ENCODE measurements at places on chromosomes 4 and X. TPM values are rescaled to one million over a fixed set of nuclear protein-coding genes. Genes with fewer than 3 reads are reported as not detected.

DNA sequence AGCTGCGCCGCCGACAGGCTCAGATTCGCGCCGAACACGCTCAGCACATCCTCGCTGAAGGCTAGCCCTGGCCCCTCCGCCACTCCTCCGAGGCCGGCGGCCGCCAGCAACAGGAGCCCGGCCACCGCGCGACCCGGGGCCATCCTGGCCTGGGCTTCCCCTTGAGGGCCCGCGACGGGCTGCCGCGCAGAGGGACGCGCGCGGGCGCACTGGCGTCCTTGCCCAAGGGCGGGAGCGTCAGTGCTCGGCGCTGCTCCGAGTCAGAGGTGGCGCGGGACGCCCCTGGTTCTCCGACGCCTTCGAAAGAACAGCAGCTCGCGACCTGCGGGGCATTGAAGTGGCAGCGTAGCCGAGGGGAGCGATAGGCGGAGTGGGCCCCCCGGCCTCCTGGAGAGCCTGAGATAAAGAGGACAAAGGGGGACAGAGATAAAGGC is 745 bp downstream of the SLC39A8 start:
- peak; percentile 75 for DNase-seq

DCAF4L1 gene
- 0.15 TPM for total RNA-seq

- peak; percentile 7 for DNase-seq
Measured at GRCh38 chr4:188154668-188155405, 15.6 kb downstream of the TRIML1 start.

- peak; percentile 43 for DNase-seq
Measured at GRCh38 chr4:155025762-155026457, 182.5 kb upstream of the NPY2R start.

DNA sequence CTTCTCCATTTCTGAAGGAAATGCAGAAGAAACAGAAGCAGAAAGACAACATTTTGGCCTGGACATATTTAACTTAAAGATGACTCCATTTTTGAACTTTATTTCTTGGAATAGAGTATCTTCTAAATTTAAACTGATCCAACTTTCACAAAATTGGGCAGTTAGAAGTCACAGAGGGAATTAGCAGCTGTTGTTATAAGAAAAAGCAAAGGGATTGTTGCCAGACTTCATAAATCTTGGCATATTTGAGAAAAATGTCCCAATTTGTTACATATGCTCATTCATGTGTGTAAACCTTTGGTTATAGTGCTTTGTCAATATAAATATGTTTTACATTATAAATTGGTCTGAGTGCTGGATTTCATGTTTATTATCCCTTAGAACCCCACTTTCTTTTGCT is 3.4 kb downstream of the GLUD2 start:
- DNase-seq, result no peak

PDS5A gene
- total RNA-seq, result 82.1 TPM

GRCh38 chr4:18914182-18914581 is 892.6 kb upstream of the LCORL start:
- no peak for DNase-seq

DLG3 gene
- 22.3 TPM for total RNA-seq

LIMCH1 gene
- 169 TPM for total RNA-seq

CLDN22 gene
- not detected for total RNA-seq

SATL1 gene
- not detected for total RNA-seq

- no peak for DNase-seq
Measured at GRCh38 chr4:115852767-115853091, 739.3 kb upstream of the NDST4 start.

FDCSP gene
- total RNA-seq, result not detected

- peak; percentile 34 for DNase-seq
Measured at GRCh38 chrX:4547213-4547836, 833.9 kb upstream of the PRKX start.

GRCh38 chr4:101801958-101802357 is 11.4 kb downstream of the BANK1 start:
- DNase-seq, result no peak

Measured in left lung (tissue), 14 donors.